H9 (cell line): ENCODE measurements at places on chromosomes 7 and 10.
A peak's percentile ranks its signal among the peaks of the same experiment; 100 is the strongest.

GRCh38 chr7:44982535-44982923 is 3.7 kb upstream of the MYO1G start:
- no peak for DNase-seq

GRCh38 chr7:8147760-8148463 is 114.1 kb downstream of the ICA1 start:
- no peak for DNase-seq

- DNase-seq, result peak; percentile 58
Observed at GRCh38 chr10:13053794-13054462, 46.0 kb upstream of the OPTN start.

DNA sequence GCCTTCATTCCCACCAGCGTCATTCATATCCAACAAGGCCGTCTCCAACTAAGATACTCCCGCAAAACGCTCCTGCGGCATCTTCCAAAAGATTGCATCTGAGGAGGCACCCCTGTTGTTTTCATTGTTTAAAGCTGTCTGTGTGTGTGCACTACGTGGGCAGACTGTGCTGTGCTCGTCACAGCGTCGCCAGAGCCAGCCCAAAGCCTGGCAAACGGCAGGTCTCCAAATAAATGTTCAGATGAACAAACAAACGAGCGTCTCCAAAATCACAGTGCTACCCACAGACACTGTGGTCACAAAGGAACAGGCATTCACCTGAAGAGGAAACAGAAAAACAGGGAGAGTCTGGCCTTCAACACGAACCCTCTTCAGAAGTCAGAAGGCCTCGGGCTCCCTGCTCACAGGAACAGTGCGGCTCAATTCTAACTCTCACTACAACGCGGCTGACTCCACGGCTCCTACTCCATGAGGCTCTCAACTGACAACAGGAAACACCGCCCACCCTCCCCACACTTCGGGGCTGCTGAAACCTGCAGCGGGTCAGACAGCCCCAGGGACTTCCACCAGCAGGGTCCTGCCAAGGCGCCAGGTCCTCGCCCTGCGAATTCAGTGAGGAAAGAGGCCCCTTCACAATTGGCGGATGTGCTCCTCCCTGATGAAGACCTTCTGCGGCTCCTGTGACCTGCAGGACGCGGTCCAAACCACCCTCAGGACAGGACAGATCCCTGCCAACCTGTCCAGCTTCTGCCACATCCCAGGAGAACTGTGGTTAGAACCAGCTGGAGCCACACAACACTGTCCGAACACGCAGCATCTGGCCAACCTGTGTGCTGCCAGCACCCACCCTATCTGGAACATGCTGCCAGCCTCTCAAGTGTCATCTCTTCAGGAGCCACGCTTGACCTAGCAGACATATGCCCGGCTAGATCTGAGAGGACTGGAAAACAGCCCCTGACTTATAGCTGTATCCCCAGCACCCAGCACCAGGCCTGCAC is 36.1 kb downstream of the MAD1L1 start:
- peak; percentile 23 for DNase-seq

- DNase-seq, result peak; percentile 46
Observed at GRCh38 chr10:97333351-97333600, 1.3 kb downstream of the FRAT2 start.

DNA sequence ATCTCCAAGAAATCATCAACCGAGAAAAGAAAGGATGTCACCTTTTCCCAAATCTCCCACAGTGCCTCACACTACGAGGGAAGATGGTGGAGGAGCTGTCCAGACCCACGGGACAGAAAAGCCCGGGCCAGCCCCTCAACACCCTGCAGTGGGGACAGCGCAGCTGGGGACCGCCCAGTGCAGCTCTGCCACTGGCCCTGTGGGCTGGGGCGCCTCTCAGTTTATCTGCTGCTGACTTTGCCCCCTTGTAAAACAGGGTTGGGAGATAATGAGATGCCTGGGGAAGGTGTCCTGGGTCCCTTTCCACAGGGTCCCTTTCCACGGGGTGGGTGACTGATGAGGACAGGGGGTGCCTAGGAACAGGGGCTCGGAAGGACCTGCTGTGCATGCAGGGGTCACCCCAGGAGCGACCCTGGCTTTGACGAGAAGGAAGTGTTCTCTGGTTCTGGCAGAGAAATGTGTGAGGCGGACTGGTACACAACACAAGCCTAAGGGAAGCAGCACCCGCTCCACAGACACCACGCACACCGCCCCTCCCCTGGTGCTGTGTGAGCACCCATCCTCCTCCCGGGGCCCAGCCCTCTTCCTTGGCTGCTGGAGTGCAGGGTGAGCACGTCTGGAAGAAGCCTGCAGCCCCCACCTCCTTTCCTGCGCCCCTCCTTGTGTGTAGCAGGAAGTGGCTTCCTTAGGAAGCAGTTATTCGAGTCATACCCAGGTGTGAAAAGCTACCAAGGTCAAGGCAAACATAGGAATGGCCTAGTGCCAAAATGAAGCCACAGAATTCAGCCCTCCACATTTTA is 339.9 kb downstream of the DNAJB6 start:
- DNase-seq, result peak; percentile 25

DNA sequence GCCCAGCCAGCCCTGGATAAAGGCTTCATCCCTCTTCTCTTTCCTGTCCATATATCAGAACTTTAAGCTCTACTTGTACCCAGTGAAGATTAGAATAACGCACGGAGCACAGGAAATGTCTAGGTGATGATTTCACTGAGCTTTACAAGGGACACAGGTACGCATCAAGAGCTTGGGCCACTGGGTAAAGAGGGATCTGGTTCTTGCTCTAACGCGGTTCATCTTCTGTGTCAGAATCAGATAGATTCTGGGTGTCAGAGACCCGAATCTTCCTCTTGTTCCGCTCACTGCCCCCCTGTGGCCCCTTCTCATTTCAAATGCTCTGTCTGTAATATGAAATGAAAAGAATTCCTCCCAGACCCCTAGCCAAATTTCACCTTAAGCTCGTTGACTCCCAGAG is 24.7 kb downstream of the IL2RA start:
- no peak for DNase-seq

DNA sequence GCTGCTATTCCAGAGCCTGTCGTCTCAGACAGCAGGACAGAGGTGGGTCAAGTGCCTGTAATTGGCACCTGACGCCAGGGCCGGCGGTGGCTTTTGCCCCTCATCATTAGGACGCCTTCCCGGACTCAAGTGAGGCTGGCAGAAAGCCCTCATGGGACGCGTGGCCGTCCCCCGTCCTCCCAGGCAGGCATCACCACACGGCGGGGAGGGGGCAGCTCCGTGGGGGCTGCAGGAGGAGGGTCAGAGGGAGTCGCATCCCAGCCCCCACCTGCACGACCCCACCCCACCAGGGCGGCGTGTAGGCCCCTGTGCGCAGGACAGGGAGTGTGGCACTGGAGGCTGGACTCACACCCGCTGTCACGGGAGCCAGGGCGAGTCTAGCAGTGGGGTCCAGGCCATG is 16.3 kb downstream of the CFAP46 start:
- no peak for DNase-seq

DNA sequence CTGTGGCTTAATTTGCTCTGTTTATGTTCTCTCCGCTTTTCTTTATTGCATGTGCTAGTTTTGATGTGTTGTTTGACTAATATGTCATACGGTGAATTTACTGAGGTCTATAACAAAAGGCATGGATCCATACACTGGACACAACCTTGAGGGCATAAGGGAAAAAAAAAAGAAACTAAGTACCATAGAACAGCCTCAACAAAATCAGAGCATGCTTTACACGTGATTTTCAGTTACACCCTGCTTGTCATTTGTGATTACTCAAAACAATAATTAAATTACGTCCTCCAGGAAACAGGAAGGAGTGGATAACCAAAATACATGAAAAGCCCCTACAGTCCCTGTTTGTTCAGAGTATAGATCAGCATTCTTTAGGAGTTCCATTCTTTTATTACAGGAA is 150.5 kb downstream of the CRPPA start:
- no peak for DNase-seq

- DNase-seq, result no peak
Observed at GRCh38 chr10:69090685-69091084, 2.8 kb downstream of the SRGN start.

- DNase-seq, result no peak
Observed at GRCh38 chr7:48832303-48832845, 92.0 kb upstream of the CDC14C start.

DNA sequence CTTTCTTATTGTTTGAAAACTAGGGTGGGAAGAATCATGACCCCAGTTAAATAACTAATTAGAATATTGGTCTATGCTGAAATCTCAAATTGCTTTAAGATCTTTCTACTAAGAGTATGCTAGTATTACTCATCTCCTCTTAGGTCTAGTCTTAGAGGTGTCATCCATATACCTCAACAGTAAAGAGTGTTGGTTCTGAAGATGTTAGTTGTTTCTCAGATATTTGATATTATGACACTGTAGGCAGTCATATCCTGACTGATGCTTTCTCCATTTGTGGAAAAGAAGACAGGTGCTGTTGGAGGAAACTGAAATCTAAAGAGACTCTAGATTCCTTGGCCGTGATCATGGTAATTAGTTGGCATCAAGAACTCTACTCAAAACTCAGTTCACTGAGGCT is 21.2 kb downstream of the BPGM start:
- no peak for DNase-seq

DNA sequence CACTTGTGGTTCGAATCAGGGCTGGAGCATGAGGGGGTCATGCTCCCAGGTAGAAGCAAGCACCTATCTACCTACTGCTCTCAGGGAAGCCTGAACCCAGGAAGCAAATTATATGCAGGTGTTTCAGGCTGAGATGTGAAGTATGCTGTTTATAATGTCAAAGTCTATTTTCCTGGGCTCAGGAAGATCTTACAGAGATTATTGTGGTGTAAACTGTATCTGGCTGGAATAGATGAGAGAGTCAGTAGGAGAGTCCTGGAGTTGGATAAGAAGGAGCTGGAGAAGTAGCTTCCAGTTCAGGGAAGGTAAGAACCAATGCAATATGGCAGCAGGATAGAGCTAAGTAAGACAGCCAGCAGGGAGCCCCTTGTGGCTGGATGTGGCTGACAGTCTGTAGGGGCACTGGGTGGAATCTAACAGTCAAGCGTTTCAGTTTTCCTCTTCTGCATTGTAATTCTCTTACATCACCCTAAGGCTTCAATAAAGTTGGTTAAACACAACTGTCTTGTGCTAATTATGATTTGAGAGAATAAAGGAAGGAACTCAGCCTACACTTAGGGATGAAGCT is 105.9 kb upstream of the EEPD1 start:
- no peak for DNase-seq

- DNase-seq, result no peak
Observed at GRCh38 chr7:71518880-71519279, 386.9 kb downstream of the GALNT17 start.

GRCh38 chr10:129771991-129772431 is 192.1 kb downstream of the EBF3 start:
- peak; percentile 12 for DNase-seq

DNA sequence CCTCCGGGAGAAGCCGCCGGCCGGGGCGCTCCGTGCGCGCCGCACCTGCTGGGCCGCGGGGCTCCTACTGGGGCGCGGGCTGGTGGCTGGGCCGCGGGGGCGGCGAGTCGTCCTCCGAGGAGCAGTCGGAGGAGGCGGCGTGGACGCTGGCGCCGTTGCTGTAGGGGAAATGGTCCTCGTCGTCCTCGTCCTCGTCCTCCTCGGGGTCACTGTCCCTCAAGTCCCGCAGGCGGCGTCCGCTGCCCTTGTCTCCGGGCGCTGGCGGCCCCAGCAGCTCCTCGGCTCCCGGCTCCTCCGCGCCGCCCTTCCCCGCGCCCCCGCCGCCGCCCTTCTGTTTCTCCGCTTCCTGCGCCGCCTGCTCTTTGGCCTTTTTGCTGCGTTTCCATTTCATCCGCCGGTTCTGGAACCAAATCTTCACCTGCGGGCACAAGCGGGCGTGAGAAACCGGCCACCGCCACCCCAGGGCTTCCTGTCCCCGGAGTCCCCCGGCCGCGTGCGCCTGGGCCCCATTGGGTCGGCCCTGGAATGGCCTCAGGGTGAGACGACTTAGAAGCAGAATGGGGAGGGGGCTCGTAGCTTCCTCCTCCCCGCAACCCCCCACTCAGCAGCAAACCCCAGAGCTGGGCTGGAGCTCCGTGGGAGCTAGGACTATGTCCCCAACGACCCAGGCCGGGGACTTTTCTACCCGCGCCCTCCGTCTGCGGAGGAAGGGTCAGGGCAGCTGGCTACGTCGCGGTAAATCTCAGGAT is 4.8 kb downstream of the MNX1 start:
- peak; percentile 46 for DNase-seq

- no peak for DNase-seq
Observed at GRCh38 chr7:32515890-32516550, 20.7 kb downstream of the AVL9 start.

DNA sequence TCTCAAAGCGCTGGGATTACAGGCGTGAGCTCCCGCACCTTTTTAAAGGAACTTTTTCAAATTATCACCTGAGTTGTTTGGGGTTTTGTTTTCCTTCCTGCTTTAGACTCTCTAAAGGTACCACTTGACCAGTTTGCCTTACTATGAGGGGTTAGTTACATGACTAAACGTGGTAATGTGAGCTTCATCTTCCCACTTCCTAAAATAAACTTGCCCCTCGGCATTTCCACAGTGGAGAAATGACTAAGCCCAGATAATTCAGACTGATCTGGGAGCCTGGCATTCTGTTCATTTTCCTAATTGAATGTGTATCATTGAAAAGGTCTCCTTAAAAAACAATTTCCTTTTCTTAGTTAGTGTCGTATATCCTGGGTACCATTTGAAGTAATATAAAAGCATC is 163.4 kb downstream of the PLXDC2 start:
- no peak for DNase-seq

GRCh38 chr10:118950190-118950680 is 79.3 kb upstream of the NANOS1 start:
- peak; percentile 14 for DNase-seq

- DNase-seq, result no peak
Observed at GRCh38 chr7:114799628-114800028, 122.3 kb upstream of the MDFIC start.

GRCh38 chr10:18684953-18685352 is 25.7 kb downstream of the ARL5B start:
- DNase-seq, result no peak

DNA sequence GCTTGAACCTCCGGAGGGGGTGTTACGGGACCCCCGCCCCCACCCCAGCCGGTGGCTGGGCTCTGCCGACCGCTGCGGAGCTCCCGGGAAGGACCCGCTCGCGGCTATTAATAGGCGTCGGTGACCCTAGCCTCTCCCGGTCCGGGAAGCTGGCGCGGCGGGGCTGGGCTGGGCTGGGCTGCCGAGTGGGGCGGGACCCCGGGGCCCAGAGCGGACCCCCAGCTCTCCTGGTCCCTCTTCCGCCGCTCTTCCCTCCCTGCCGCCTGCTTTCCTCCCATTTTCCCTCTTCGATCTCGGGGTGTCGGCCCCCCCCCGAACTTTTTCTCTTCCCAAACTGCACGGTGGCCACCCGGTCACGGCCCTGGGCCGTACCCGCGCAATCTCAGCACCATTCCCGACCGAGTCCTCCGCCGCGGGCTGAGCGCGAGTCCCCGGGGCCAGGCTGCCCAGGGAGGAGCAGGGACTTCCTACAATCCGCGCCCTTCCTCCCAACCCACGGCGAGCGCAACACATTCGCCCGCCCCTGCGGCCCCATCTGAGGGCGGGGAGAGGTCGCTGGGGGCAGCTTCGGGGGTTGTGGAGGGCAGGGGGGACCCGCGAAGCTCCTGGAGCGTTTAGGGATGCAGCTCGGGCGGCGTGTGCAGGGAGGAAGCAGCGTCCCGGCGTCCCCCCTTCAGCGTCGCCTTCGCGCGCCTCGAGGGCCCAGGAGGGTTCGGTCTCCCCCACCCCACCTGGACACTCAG is 3.1 kb upstream of the ELFN1 start:
- peak; percentile 36 for DNase-seq
